ENCODE measurements at places on chromosomes 2 and 18.

GRCh38 chr2:237304763-237305514 is 109.0 kb downstream of the COL6A3 start:
- DNase-seq = no peak

- DNase-seq = no peak
Observed at GRCh38 chr2:226644399-226644865, 155.2 kb downstream of the IRS1 start.

DNA sequence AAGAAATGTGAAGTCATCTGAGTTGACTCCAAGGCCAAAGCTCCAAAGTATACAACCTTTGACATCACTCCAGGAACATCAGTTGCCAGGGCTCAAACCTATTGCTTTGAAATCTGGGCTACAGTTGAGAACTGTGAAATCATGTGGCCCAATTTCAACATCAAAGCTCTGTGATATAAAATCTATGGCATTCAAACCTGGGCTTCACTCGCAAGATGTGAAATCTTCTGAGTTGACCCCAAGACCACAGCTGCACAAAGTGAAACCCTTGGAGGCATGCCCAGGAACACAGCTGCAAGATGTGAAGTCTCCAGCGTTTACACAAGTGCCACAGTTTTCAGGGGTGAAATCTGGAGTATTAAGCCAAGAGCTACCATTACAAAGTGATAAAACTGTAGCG is 9.4 kb upstream of the ZNF512 start:
- no peak for DNase-seq

GRCh38 chr2:73297151-73297559 is 3.8 kb upstream of the EGR4 start:
- no peak for DNase-seq

- DNase-seq = no peak
Observed at GRCh38 chr2:226216575-226216974, 583.0 kb downstream of the IRS1 start.

- DNase-seq = no peak
Observed at GRCh38 chr2:36394804-36395203, 39.2 kb downstream of the CRIM1 start.

GRCh38 chr2:4675295-4675694 is 971.9 kb downstream of the DCDC2C start:
- DNase-seq = no peak

GRCh38 chr2:182252534-182252933 is 174.3 kb downstream of the PDE1A start:
- DNase-seq = no peak

- no peak for DNase-seq
Observed at GRCh38 chr18:7766346-7766745, 199.2 kb downstream of the PTPRM start.

- no peak for DNase-seq
Observed at GRCh38 chr2:3664118-3664517, 6.1 kb downstream of the ALLC start.

- no peak for DNase-seq
Observed at GRCh38 chr2:160912276-160912675, 248.0 kb upstream of the TANK start.

DNA sequence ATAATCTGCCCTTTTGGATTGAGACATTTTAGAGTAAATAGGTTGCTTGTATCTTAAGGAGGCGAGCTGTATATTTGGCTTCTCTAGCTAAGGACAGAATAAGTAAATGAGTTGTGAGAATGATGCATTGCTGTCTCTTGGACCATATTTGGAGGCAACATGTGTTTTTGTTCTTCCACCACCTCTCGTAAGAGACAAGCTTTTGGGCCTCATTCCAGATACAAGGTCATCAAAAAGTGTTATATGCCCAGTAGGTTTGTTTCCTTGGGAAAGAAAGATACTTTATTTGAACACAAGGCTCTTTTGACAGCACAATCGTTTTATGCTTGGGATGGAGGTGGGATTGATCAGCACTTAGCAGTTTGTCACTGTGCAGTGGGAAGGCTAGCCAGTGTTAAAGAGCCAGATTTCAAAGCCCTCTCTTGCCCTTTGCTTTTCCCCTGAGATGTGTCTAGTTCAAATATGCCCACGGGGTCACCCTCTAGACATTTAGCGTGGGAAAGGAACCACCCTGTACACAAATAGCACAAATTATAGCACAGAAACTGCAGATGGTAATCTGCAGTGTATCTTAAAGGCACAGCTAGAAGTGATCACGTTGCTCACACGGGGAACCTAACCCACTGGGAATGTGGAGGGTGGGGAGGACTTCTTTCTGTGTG is 131.3 kb downstream of the MAP4K4 start:
- no peak for DNase-seq

DNA sequence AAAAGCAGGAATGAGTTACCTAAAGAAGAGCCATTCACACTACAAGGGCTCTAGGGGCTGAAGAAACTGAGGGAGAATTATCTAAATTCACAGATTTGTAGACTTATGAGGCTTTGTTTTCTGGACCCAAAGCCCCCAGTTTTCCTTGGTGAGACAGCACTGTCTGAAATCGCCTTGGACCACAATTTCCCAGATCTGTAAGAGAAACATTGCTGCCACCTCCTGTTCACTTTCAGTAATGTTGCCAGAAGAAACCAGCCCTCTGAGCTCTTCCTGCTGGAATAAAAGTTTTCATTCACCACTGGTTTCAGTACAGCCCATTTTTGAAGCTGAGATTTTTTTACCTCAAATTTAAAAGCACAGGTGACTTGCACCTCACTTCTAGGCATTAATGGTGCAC is 169.2 kb downstream of the CDH20 start:
- peak; percentile 34 for DNase-seq

DNA sequence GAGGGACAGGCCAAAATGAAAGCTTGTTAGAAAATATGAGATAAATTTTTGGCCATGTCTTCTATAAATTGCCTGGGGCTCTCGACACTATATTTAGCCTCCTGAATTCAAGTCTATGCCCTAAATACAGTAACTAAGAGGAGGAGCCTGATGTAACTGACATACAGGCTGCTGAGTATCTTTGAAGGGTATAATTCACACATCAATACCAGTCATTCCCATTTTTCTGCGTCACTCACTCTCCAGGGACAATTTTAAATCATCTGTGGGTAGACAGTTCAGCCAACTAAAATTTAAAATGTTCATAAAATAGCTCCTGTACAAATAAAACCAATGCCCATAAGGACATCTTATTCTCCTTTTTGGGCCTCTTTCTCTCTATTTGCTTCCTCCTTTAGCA is 105.9 kb downstream of the AP1S3 start:
- DNase-seq = no peak

DNA sequence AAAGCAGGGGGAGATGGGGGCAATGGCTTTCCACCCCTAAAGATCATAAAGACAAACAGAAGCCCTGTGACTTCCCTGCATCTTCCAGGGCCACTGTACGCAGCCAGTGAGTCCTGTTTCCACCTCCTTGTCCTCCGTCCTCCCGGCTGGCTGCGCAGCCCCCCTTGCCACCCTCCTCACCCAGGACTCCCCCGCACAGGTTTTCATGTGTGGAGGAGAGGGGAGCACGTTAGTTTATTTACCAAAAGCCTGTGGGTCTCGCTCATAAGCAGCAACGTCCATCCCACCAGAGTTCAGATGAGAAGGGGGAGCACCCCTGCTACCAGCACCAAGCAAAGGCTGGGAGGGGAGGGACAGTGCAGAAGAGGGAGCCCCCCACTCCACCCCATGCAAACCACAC is 11.7 kb downstream of the CYP26B1 start:
- no peak for DNase-seq

GRCh38 chr2:23311186-23311585 is 73.8 kb upstream of the KLHL29 start:
- DNase-seq = no peak

GRCh38 chr18:59834267-59834666 is 65.5 kb upstream of the PMAIP1 start:
- DNase-seq = no peak

DNA sequence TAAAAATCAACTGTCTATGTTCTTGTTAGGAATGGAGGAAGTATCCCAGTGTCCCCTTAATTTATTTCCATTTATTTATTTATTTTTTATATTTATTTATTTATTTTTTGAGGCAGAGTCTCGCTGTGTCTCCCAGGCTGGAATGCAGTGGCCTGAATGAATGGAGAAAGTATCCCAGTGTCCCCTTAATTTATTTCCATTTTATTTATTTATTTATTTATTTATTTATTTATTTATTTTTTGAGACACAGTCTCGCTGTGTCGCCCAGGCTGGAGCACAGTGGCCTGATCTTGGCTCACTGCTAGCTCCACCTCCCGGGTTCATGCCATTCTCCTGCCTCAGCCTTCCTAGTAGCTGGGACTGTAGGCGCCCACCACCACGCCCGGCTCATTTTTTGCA is 34.1 kb downstream of the MIB1 start:
- DNase-seq = no peak

DNA sequence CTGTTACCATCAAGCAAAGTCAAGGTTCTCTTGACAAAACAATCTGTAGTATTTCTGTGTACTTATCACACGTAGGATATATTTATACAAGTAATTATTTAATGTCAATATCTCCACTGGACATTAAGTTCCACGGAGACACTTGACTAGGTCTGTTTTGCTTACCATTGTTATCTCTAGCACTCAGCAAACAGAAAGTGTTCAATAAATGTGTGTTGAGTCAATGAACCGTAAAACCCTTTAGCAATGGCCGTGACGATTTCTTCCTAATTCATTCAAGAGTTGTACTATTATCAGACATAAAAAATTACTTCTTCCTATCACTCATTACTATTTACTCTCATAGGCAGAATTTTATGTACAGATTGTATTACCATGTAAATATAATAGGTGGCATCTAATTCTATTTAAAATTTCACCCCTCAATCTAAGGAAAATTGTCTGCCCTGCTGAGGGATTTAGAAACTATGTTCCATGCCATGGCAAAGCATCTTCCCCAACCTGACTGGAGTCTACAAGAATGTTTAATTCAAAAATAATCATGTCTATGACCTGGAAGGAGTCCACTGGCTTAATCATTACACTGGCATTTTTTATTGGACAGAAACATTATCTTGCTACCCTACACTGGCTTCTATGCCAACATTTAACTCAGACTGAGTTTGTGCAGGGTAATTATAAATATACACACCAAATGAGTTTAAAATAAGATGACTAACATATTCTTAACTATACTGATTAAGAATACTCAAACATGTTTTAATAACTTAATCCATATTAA is 301.9 kb downstream of the ZEB2 start:
- no peak for DNase-seq

DNA sequence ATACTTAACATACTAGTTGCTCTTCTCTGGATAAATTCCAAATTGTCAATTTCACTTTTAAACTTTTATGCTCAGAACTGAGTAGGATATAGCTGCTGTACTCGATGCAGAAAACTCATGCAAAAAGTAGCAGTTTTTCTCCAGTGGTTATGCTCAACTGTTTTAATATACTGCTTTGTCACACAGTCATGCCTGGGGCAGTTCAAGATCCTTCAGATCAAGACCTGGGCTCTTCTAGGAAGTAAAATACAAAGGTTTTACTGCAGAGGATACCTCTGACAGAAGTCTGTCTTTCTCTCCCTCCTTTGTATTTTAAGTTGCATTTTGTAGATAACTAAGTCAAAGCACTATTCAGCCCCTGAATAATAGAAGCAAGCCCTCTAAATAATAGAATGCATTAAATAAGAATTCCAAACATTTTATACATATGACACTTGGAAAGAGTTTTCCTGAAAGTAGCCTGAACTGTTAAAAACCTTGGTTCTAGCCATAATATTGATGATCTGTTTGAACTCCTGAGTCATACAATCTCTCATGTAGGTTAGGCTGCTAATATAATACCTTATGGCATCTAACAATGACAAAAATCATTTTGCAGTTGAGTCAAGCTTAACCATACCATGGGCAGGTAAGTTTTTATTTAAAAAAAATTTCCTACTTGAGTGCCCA is 183.3 kb upstream of the TRIB2 start:
- DNase-seq = no peak

- DNase-seq = no peak
Observed at GRCh38 chr2:211816754-211817153, 721.8 kb downstream of the ERBB4 start.

DNA sequence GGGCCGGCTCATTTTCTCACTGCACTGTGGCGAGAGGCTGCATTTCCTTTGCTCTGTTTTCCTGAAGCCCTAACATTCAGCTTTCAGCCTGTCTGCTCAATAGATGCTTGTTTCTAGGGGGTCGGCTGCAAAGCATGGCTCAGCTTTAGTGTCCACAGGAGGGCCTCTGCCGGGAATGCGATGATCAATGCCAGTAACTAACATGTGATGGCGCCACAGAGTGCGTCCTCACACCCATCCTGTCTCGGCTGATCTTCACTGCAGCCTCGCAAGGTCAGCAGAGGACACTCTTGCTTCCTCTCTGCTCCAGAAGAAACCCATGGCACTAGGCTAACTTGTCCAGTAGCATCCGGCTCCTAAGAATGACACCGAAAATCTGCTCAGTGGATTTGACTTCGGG is 156.4 kb upstream of the PXDN start:
- DNase-seq = no peak

GRCh38 chr18:11118051-11118766 is 31.2 kb downstream of the PIEZO2 start:
- DNase-seq = no peak

DNA sequence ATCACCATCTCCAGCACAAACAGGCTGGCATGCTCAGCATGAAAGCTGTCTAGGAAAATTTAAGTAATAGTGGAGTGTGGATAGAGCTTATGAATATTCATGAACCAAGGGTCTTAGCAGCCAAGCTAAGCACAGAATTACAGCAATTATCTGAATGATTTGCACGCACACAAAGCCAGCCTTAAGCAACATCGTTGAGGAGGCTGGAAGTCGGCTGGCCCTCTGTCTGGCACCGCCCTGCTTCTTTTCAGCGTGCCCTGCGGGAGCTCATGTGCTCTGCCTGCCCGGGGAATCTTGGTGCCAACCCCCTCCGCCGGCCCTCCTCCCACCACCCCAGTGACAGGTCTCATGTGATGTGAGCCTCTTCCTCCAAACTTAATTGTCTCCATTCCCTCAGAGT is 540.1 kb downstream of the CMPK2 start:
- DNase-seq = no peak

GRCh38 chr2:179882851-179883806 is 21.7 kb upstream of the ZNF385B start:
- DNase-seq = no peak

- no peak for DNase-seq
Observed at GRCh38 chr2:146267093-146267492, 1577.7 kb upstream of the ACVR2A start.

- DNase-seq = no peak
Observed at GRCh38 chr2:129756276-129756675, 223.2 kb upstream of the RAB6C start.

GRCh38 chr2:201049455-201049854 is 22.0 kb downstream of the HYCC2 start:
- no peak for DNase-seq

- no peak for DNase-seq
Observed at GRCh38 chr2:224816816-224817215, 100.7 kb upstream of the CCDC195 start.

DNA sequence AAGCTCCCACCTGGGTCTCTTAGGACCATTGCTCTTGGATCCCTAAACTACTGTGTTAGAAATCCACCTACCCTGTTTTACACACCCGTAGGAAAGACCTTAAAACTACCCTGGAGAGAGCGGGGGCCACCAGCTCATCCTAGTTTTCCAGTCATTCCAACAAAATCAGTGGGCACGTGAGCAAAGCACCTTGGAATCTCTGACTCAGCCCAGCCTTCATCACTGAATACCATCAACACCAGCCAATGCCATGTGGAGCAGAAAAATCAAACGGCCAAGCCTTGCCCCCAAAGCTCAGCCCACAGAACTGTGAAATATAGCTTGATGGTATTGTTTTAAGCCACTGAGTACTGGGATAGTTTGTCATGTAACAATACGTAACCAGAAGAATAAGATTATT is 449.7 kb upstream of the CHAC2 start:
- no peak for DNase-seq

GRCh38 chr18:67417864-67418523 is 98.5 kb downstream of the DSEL start:
- peak; percentile 73 for DNase-seq
